ENCODE measurements at places on chromosomes 11 and 22.

- no peak for DNase-seq
These were observed 19.7 kb upstream of the NUP160 start for GRCh38 chr11:47867823-47868222.

DNA sequence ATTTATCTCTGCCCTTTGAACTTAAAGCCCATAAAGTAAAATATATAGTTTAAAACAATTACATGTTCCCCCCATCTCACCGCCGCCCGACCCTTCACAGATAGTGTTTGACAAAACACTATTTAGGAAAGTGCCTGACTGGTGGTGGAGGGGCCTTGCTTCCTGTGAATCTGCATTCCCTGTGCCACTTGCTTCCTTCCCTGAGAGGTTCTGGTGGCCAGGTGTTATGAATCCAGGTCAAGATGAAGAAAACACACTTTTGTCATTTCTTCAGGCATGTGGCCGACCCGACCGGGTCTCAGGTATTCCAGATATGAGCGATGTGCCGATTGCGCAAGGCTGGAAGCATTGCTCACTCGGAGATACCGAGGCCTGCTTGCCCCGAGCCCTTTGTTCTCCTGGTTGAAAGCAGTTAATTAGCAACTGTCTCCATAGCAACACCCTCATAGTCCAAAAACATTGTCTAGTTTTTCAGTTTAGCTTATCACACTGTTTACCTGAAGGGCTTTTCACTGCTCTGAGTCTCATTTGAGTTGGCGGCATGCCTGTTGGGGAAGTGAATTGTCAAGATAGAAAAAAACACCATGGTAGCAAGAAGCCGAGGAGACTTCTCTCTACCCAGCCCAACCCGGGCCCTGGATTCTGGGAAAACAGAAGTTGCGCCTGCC, 128.3 kb downstream of the TEAD1 start:
- DNase-seq, result no peak

GRCh38 chr11:45890886-45891550, 5.6 kb downstream of the MAPK8IP1 start:
- no peak for DNase-seq

GRCh38 chr11:134853992-134854991, 442.2 kb upstream of the B3GAT1 start:
- DNase-seq, result no peak
